B cell (primary cell): ENCODE measurements at places on chromosomes 13 and 19. TPM values are rescaled to one million over a fixed set of nuclear protein-coding genes. Genes with fewer than 3 reads are reported as not detected.

Gene MBD3L1
- total RNA-seq: not detected in 2 replicates

Gene TLE2
- 5.3 and 5.7 TPM in 2 replicates for total RNA-seq

Gene S1PR4
- total RNA-seq: 129 TPM in 2 replicates

Gene THSD8
- total RNA-seq: 2.1 TPM in 1 of 2 replicates, not detected in the other

Gene EDNRB
- total RNA-seq: not detected in 2 replicates

Gene NHLRC3
- total RNA-seq: 38.8 and 41.9 TPM in 2 replicates

Gene PRR19
- 0.41 and 0.54 TPM in 2 replicates for total RNA-seq

DNA sequence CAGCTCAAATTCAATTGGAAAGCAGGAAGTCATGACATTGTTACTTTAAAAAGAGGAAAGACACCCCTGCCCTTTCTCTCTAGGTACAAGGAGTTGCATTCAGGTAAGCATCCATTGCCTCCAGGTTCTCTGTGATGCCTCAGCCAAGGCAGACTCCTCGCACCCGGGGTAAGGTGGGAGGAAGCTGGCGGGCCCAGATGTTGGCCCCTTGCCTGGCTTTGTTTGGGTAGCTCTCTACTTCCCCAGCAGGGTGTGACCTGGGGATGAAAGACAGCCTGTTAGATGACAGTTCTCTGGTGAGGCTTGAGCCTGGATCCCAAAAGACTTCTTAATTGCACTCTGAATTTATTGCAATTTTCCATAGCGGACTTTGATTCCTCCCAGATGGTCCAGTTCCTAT lies 25.6 kb downstream of the SHISA2 start:
- DNase-seq: no peak

GRCh38 chr13:106351251-106351650 lies 184.2 kb downstream of the EFNB2 start:
- no peak for DNase-seq

DNA sequence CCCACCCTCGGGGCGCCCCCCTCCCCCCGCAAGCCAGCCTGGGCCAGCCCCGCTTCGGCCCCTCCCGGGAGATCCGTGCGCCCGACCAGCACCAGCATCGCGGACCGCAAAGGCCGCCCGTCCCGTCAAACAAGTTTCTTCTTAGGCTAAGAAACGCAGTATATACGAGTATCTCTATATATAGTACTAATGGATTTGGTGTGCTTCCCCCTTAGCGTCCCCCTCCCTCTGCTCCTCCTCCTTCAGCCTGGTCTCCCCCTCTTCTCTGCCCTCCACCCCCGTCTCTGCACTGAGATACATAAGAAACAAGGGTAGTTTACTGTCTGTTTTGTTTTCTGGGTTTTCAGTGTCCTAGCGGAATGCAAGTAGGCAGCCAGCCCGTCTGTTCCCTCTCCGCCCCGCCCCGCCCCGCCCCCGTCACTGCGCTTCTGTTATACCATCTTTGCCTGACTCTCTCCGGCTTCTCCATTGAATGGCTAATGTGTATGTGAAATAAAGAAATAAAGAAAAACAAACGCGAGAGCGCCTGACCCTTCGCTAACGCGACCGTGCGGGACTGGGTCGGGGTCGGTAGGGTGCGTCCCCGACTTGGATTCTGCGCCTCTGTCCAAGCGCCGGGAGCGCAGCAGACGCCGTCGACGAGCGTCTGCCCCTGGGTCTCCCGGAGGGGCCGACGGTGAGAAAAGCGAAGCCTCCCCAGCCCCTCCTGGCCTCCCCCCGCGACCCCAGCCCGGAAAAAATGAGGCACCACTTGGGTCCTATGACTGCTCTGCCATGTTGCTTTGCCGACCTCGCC lies 4.2 kb downstream of the LYL1 start:
- DNase-seq: peak; percentile 86

DNA sequence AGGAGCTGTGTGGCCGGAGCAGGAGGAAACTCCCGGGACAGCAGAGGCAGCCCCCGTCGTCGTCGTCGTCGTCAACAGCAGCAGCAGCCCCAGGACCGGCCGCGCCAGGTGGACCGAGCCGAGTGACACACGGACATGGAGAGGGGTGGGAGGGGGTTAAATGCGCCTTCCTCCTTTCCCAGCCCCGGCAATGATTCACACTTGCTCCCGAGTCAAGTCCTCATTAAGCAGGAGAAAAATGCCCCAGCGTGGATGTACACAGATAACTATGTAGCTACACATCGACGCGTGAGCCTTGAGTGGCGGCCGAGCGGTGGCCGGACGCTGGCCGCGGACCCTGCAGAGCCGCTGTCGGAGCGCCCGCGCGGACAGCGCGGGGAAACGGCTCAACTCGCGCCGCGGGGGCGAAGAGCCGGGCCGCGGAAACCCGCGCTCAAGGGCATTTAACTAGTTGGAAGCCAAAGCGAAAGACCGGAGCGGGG lies 645 bp downstream of the UBL3 start:
- no peak for DNase-seq

DNA sequence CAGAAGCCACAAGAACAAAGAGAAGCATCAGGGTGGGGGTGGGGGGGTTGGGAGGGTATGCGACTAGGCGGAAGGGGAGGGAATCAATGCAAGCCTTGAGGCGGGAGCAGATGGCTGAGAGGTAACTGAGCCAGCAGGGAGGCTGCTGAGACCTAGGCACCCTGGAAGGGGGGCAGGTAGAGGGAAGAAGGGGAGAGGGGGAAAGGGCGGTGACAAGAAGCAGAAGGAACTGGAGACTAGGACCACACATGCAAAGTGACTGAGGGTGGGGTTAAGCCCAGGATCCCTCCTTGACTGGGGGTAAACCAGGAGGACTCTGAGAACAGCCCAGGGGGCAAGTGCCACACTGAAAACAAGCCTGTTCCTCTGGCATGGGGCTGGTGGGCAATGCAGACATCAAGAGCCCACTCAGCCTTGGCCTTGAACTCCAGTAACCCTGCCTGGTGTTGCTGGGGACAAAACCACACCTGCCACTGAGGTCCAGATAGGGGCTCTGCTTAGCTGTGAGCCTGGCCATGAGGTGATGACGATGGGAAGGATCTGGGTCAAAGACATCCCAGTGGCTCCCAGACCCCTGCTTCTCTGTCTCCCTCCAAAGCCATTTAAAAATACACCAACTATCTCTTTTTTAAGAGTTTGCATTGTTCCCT lies 20.3 kb downstream of the OPA3 start:
- peak; percentile 40 for DNase-seq

DNA sequence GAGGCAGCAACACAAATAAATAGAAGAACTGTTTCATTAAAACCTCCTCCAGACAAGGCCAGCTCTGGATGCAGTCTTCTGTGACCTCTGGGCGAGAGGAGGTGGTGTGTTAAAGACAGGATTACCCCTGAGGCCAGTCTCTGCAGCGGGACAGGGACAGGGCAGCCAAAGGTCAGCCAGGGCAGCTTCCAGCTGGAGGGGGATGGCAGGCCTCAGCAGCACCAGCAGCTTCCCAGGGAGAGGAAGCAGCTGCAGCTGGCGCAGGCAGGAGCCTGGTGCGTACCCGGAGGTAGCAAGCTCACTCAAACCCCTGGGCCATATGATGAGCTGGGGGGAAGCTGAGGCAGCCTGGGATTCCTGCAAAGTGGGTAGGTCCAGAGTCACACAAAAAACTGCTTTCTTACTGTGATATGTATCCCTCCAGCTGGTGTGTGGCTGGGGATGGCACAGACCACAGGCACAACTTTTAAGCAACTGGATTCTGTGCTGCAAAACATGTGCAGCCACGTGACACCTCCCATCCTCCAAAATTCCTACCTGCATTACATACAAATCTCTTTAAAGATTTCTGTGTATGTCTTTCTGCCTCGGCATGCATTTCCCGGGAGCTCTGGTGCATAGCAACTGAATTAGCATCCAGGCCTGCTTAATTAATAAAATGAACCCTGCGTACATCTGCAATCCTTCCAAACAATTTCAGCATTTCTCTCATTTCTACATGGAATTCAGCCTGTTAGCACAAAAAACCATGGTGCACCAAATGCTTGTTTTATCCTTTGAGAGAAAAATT lies 238.3 kb upstream of the MAB21L1 start:
- DNase-seq: no peak

GRCh38 chr13:32745509-32745908 lies 159.3 kb downstream of the PDS5B start:
- DNase-seq: no peak

DNA sequence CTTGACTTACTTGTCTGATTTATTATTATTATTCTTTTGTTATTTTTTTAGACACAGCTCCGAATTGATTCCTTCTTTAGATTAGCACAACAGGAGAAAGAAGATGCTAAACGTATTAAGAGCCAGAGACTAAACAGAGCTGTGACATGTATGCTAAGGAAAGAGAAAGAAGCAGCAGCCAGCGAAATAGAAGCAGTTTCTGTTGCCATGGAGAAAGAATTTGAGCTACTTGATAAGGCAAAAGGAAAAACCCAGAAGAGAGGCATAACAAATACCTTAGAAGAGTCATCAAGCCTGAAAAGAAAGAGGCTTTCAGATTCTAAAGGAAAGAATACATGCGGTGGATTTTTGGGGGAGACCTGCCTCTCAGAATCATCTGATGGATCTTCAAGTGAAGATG lies 29.4 kb downstream of the ERCC5 start:
- no peak for DNase-seq

GRCh38 chr19:1591421-1592023 lies 1.1 kb downstream of the MBD3 start:
- no peak for DNase-seq

DNA sequence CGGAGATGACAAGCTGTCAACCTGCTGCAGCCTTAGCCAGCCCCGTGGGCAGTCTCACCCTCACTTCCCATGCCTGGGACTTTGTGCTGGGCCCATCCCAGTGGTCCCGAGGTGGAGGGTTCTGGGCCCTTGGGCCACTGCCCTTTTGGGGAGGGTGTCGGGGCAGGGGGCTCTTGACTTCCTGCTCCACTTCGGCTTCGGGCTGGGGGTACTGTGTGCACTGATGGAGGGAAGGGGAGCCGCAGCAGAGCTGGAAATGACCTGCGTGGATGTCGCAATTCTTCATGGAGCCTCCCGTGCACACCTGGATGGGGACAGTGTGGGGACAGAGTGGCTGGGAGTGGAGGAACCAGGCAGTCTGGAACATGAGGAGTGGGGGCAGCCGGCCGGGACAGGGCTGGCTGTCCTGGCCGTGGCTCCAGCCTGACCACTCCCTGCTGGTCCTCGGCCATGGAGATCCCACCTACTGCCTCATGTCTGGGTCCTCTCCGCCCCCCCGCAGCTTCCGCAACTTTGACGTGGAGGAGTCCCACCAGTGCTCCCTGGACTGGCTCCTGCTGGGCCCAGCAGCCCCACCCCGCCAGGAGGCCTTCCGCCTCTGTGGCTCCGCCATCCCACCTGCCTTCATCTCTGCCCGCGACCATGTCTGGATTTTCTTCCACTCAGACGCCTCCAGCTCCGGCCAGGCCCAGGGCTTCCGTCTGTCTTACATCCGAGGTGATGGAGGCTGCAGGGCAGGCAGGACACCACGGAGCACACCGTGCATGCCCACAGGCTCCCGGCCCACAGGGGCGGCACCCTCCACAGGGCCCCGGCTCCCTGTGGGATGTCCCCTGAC lies 10.2 kb downstream of the LRP3 start:
- no peak for DNase-seq

DNA sequence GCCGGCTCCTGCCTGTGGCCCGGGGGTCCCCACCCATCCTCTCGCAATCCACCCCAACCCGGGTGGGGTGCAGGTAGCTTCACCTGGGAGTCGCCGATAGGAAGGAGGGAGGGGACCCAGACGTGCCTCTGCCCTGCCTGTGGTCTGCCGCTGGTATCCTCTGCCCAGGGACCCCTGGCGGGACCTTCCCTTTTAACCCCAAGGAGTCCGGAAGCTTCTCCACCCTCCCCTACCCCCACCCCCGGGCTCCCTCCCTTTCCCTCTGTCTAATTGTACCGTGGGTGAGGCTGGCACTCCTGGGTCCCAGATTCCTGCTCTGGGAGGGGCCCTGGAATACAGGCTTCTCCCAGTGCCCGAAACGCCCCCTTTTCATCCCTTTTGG lies at the start of gene KLK10:
TSS of gene KLK10 (minus strand) at position 166 of the 382 bp plus-strand sequence. CDS start 579 bp downstream, outside the sequence.
- DNase-seq: no peak

DNA sequence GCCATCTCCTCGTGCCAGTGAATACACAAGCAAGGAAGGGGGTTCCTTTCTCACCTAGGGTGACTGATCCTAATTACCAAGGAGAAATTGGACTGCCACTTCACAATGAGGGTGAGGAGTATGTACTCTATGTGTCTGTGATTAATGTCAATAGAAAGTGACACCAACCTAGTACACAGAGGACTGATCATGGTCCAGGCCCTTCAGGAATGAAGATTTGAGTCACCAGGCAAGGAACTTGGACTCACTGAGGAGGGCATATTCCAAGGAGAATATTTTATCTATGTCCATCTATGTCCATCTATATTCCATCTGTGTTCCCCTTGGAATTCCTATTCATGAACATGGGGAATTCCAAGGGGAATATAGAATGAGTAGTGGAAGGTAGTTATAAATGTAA lies 9.2 kb upstream of the ALOX5AP start:
- no peak for DNase-seq

DNA sequence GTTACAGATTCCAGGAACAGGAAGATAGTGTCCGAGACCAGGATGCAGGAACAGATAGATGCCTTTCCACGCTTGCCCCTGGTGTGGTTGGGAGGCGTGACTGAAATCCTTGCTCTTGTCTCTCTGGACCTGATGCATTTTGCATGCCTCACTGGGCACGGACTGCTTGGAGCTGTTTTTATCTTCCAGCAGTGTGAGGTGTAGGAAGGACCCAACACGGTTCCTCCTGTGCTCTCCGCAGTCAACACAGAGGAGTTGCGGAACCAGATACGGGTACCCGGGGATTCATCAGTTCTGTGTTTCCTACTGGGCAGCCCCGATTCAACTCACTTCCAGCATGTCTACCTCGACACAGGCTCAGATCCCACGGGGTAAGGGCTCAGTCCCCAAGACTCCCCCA lies 6.5 kb downstream of the DOT1L start:
- no peak for DNase-seq

- DNase-seq: no peak
Measured at GRCh38 chr13:28496188-28496564, 1.2 kb upstream of the FLT1 start.

DNA sequence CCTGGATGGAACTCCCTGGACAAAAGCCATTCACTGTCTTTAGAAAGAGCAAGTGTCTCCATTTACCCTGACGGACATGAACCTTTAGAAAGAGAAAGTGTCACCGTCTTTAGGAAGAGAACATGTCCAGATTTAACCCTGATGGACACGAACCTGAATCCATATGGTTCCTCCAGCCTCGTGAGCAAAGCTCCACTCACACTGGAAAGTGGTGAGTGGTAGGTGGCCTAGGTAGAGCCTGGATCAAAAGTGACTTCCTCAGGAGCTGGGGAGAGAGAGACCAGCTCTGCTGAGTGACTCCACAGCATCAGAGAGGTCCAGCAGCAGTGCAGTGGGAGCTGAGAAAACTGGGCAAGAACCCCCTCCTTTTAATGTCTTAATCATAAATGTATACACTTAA lies 59.8 kb upstream of the IRS2 start:
- no peak for DNase-seq

- no peak for DNase-seq
Measured at GRCh38 chr19:45063851-45064801, 12.2 kb downstream of the ZNF296 start.
